ENCODE measurements at places on chromosomes 11 and 22. TPM values are rescaled to one million over a fixed set of nuclear protein-coding genes. Genes with fewer than 3 reads are reported as not detected.

Gene INSC
- total RNA-seq: 1.0 TPM

DNA sequence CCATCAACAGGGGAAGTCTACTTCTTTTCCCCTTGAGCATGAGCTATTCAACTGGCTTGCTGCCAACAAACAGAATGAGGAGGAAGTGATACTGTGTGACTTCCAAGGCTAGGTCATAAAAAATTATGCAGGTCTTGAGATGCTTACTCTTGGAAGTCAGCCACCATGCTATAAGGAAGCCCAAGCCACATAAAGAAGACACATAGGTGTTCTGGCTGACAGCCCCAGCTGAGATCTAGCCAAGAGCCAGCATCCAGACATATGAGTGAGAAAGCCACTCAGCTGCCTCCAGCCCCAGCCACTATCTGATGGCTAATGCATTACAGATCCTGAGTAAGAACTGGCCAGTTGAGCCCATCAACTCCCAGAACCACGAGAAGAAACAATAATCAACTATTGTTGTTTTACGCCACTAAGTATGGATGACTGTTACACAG, 31.0 kb upstream of the PPP2R1B start:
- H3K4me3 ChIP-seq: no peak overlapping the region
- peaks cover 5% of the 10 kb centered on the region for H3K4me1 ChIP-seq
- DNase-seq: peak; percentile 12
- no peaks in the 10 kb centered on the region for H3K27me3 ChIP-seq
- H3K27ac ChIP-seq: no peak overlapping the region

Gene TMEM86A
- total RNA-seq: 0.15 TPM

- no peak for DNase-seq
- H3K36me3 ChIP-seq: no peaks in the 10 kb centered on the region
- no peak overlapping the region for H3K4me3 ChIP-seq
- H3K4me1 ChIP-seq: peaks cover 3% of the 10 kb centered on the region
- H3K27me3 ChIP-seq: no peaks in the 10 kb centered on the region
Observed at GRCh38 chr11:123093739-123094138, 31.8 kb upstream of the HSPA8 start.

Measured in activated naive CD4-positive, alpha-beta T cell treated with anti-CD3 and anti-CD28 coated beads for 36 hours (primary cell).